Muscle of arm (tissue), 14 donors: ENCODE measurements at places on chromosomes 2 and 18. TPM values are rescaled to one million over a fixed set of nuclear protein-coding genes. Genes with fewer than 3 reads are reported as not detected.

LAMA3 gene
- polyA plus RNA-seq, result 3.2 TPM

DNA sequence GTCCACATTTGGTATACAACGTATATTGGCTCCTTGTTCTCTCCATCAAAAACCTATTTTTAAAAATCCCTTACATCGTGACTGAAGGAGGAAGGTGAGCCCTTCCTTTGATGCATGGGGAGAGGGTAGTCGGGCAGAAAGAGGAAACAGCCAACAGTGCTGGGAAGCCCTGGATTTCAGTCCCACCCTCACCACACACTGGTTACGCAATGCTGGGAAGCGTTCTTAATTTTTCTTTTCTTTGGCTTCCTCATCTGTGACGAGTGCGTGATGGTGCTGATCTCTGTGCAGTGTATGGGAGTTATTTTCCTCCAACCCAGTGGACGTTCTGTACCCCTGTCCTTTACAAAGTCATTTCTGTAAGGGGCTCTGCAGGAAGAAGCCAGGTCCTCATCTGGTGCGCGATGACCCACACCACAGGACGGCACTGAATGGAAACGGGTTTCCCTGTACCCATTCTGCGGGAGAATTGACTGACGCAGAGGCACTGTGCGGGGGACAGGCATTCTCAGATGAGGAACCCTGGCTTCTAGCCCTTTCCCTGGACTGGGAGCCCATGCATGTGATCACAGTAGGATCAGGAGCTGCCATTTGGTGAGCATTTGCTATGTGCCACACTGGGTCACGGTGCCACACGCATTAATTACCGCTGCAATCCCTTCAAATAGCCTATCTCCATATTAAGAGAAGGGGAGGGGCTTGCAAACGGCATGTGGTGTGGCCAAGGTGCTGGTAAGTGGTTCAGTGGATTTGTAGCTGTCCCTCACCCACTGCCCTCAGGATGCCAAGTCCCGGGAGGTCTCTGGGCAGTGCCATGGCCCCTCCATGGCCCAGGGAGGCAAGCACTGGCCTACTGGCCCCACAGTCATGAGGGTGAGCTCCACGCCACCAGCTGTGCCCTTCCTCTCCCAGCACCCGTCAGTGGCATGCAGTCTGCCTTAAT lies 4.3 kb downstream of the COLEC11 start:
- no peak for DNase-seq

GRCh38 chr18:48073211-48073930 lies 142.9 kb upstream of the SMAD2 start:
- DNase-seq, result no peak

DNA sequence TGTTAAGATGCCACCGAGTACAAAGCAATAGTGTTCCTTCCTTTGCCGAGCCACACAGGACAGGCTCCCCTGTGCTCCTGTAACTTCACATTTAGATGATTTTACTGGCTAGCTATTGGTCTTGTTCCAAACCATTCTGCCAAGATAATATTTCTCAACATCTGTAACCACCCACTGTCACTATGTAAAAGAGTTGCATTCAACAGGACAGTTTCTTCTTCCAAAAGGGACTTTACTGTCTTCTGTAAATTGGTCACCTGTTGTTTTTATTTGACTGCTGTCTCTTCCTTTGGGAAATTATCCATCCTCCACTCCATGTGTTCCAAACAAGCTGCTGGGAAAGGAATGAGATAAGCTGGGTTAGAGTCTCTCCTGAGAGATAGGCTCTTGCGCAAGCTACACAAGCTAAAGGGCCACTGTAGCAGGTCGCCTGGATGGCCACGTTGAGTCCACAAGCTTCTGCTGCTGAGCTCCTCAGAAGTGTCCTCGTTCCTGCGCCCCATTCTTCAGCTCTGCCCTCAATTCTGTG lies 14.4 kb upstream of the BZW1 start:
- DNase-seq, result no peak

- no peak for DNase-seq
These were observed 91.9 kb downstream of the MRO start for GRCh38 chr18:50727721-50728471.

MARCHF4 gene
- 0.05 TPM for polyA plus RNA-seq

TRIB2 gene
- 62.6 TPM for polyA plus RNA-seq

CYS1 gene
- not detected for polyA plus RNA-seq

DNA sequence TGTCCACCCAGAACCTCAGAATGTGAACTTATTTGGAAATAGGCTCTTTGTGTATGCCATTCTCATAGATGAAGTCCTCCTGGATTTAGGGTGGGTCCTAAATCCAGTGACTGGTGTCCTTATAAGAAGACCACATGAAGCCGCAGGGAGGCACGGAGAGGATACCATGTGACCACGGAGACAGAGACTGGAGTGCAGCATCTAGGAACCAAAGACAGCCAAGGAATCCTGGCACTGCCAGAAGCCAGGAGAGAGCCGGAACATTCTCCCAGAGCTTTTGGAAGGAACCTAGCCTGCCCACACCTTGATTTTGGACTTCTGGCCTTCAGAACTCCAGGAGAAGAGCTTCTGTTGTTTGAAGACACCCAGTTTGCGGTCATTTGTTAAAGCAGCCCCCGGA lies 49.7 kb downstream of the ARL4C start:
- no peak for DNase-seq

DNA sequence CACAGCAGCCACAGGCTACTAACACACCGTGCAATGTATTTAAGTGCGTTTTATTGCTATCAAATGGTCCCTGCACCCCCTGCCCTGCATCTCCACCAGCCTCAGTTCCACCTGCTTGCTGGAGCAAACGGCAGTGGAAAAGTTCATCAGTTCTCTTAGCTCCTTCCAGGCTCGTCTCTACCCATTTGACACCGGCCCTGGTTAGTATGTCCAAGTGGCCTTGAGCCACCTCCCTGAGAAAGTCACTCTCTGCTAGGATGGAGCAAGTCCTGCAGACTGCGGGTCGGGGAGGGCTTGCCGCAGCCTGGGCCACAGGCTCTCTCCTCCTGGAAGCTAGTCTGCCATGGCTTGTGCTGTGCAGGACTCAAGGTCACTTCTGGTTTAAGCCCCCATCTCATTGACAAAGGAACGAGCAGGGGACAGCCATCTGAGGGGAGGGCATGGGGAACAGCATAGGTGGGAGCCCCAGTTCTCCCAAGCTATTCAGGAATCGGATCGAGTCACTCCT lies 74.9 kb downstream of the RHOB start:
- DNase-seq, result no peak

PROC gene
- polyA plus RNA-seq, result not detected

GRCh38 chr2:67082813-67083212 lies 314.3 kb upstream of the ETAA1 start:
- no peak for DNase-seq

GRCh38 chr18:44298566-44298965 lies 382.1 kb upstream of the SETBP1 start:
- no peak for DNase-seq

IL18RAP gene
- polyA plus RNA-seq, result 0.91 TPM

DNA sequence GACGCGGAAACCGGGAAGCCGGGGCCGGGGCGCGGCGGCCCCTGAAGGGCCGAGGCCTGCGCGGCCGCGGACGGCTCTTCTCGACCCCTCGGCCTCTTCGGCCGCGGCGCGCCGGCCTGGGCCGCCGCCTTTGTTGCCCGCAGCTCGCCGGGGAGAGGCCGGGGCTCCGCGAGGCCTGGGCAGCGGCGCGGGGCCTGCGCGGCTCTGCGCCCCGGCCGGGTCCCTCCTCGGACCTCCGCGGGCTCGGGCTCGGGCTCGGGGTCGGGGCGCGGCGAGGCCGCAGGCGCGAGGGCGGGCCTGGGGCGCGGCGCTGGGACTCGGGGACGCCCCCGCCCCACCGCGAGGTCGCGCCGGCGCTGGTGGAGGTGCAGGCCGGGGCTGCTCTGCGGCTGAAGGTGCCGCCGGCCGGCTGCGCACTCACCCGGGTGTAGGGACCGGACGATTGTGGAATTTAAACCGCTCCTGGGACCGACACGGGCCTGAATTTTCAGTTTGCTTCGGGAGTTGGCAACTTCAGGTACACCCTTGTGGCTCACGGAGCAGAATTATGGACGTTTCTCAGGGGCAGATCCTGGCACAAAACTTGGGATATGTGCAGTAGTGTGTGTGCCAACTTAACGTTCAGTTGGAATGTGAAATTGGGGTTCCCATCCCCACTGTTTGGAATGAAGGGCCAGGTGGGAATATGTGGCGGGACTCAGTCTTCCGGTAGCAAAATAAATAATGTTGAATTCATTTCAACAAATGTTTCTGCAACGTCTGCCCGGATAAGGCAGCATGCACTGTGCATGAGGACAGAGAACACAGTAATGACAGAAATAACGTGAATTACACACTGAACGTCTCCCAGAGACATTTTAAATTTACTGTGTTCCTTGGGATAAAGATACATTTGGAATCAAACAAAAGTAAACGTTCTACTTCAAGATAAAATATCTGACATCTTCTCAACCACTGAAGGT lies 787 bp downstream of the SOCS6 start:
- DNase-seq, result peak; percentile 24

DNA sequence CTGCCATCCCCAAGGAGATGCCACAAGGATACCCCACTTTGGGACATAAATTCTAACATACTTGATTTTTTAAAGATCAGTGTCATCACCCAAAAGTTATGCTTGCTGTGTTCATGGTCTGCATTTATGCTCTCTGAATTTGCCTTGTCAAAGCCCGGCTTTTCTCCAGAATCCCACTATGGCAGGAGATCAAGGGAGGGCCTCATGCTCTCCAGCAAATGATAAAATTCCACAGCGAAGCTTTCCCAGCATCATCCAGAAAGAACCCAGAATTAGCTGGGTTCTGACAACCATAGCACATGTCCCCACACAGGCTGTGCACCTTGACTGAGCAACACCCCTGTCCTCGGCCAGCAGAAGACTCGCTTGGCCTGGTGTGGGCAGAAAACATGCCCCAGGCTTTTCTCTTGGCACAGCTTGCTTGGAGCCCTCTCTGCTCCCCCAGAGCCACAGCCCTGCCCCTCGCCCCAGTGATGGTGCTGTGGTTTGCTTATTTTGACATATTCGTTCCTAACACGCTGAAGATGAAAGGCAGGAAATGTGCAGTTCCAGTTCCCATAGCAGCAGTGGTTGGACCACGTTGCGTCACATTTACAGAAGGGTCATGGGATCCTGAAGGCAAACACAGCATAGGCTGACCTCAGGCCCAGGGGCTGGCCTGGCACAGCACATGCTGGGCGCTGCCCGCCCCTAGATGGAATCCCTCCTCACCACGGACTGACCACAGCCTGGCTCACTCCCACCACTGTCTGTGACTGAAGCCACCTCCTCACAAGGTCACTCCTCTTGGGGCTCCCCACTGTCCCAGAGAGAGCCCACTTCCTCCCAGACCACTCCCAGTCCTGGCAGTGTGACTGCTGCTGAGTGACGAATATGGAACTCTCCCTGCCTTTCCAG lies 14.1 kb upstream of the CHRNA1 start:
- DNase-seq, result no peak

DNA sequence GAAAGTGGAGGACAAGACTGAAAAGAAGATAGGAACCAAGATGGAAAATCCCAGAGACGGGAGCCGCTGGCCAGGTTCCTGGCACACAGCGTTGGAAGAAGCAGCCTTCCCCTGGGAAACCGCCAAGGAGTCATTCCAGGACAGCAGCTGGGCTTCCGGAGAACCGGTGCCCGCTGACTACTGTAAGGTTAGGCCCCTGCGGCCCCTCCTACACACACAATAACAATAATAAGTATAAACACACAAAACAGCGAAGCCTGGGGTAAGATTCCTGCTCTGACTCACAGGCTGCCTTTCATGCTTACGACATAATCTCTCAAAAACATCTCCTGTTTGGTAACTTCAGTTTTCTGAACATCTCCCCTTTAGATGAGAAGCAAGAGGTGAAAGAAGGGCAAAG lies 28.1 kb upstream of the MYCN start:
- peak; percentile 44 for DNase-seq

GRCh38 chr2:238060542-238061314 lies at the start of gene SCLY:
Gene SCLY, plus strand, starts transcription at chr2:238061001. Its CDS starts 54 bp downstream, at chr2:238061055.
- DNase-seq, result peak; percentile 98

TXNDC2 gene
- 0.11 TPM for polyA plus RNA-seq

- no peak for DNase-seq
These were observed 94.2 kb upstream of the RAB27B start for GRCh38 chr18:54734059-54734458.

- no peak for DNase-seq
These were observed 84.2 kb downstream of the MYOM1 start for GRCh38 chr18:3135536-3135935.

- no peak for DNase-seq
These were observed 285.3 kb upstream of the ZSWIM2 start for GRCh38 chr2:187134306-187134705.

- no peak for DNase-seq
These were observed 276.0 kb downstream of the CYRIA start for GRCh38 chr2:16389611-16390010.

KCNF1 gene
- polyA plus RNA-seq, result 2.6 TPM

DNA sequence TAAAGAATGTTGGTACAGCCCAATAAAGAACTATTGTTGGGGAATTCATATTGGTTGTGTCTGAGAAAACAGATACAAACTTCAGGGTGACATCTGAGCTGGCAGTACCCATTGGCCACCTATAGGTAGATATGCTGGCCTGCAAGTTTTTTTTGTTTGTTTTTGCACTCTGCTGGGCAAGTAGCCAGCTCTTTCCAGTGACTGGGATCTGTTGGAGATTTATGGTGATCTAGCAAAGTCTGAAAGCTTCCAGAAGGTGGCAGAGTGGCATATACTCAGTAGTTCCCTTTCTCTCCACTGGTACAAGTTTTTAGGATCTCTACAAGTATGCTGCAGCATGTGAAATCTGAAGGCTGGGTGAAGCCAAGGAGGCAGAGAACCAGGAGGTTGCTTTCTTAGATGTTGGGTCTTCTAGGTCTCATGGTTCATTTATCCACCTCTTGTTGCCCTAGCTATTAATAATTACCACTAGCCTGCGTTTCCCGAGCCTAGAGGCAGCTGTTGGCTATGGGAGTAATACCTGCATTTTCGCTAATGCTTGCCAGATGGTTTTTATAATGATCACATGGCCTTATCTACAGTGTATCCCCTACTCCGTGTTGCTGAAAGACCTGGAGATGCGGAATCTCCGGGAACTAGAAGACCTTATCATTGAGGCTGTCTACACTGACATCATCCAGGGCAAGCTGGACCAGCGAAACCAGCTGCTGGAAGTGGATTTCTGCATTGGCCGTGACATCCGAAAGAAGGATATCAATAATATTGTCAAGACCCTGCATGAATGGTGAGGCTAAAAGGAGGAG lies 9.5 kb downstream of the COPS7B start:
- no peak for DNase-seq

DNA sequence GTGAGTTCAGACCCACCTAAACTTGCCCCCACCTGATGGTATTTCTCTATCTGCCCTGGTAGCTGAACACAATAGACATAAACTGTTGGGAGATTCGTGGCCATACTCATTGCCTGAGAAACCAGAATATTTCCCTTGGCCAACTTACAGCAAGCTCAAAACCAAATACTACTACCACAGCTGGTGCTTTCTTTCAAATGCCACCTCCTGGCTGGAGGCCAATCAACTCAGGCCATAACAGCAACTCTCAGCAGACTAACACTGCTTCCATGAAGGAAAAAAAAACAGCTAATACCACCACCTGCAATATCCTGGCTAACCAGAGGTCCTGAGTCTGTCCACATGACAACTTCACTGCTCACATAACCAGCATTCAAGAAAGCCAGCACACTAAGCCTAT lies 373.1 kb downstream of the CMPK2 start:
- DNase-seq, result peak; percentile 7
